ENCODE measurements at places on chromosomes 6 and 20. TPM values are rescaled to one million over a fixed set of nuclear protein-coding genes. Genes with fewer than 3 reads are reported as not detected.

The MTO1 gene
- total RNA-seq: 58.5 TPM

The XKR7 gene
- 0.12 TPM for total RNA-seq

The HMGA1 gene
- total RNA-seq: 186 TPM

The WFDC6 gene
- total RNA-seq: not detected

The MYL9 gene
- total RNA-seq: 8.0 TPM

The DCDC2 gene
- not detected for total RNA-seq

The MAS1 gene
- total RNA-seq: not detected

The DNAH8 gene
- 2.0 TPM for total RNA-seq

The C20orf204 gene
- total RNA-seq: 2.2 TPM

The CRISP3 gene
- not detected for total RNA-seq

The VSTM2L gene
- total RNA-seq: not detected

The HMGCLL1 gene
- total RNA-seq: not detected

The IRF4 gene
- 417 TPM for total RNA-seq

The OLIG3 gene
- total RNA-seq: not detected

The LHFPL5 gene
- total RNA-seq: not detected

The NINL gene
- total RNA-seq: 1.0 TPM

The B3GAT2 gene
- not detected for total RNA-seq

The LCA5 gene
- total RNA-seq: 0.17 TPM

The TTPAL gene
- total RNA-seq: 27.5 TPM

The LAMA4 gene
- total RNA-seq: not detected

The PACRG gene
- total RNA-seq: not detected

The CGAS gene
- total RNA-seq: 22.7 TPM

The FNDC11 gene
- 1.3 TPM for total RNA-seq

The MRPS18B gene
- total RNA-seq: 57.7 TPM

The GTSF1L gene
- total RNA-seq: 1.3 TPM

The TCF15 gene
- total RNA-seq: not detected

The KCNK5 gene
- not detected for total RNA-seq

The GDAP1L1 gene
- not detected for total RNA-seq

The TNF gene
- 135 TPM for total RNA-seq

The DEFB124 gene
- total RNA-seq: not detected

The SUMO4 gene
- 7.9 TPM for total RNA-seq

The HLA-DRB5 gene
- total RNA-seq: 196 TPM

The PROKR2 gene
- not detected for total RNA-seq

The LGSN gene
- total RNA-seq: not detected

The PLCB1 gene
- 0.29 TPM for total RNA-seq

The TMX4 gene
- total RNA-seq: 24.8 TPM

The LINC00237 gene
- total RNA-seq: 0.17 TPM

The OR2H1 gene
- total RNA-seq: not detected

The MATN4 gene
- total RNA-seq: not detected

The GSTA1 gene
- total RNA-seq: not detected

The RTN4IP1 gene
- total RNA-seq: 9.9 TPM

The CEBPB gene
- 22.2 TPM for total RNA-seq

The NMBR gene
- not detected for total RNA-seq

The HSPA1L gene
- total RNA-seq: 1.2 TPM

The TGM3 gene
- total RNA-seq: not detected

The RFX6 gene
- total RNA-seq: not detected

The ZBTB46 gene
- 0.46 TPM for total RNA-seq

The TGM2 gene
- total RNA-seq: 20.8 TPM

The SYNDIG1 gene
- not detected for total RNA-seq

The OTOR gene
- not detected for total RNA-seq

The RNF39 gene
- not detected for total RNA-seq

The GPR63 gene
- total RNA-seq: 0.11 TPM

The MOG gene
- total RNA-seq: not detected

The MTHFD1L gene
- 56.4 TPM for total RNA-seq

The CLVS2 gene
- not detected for total RNA-seq

The DUSP15 gene
- 26.9 TPM for total RNA-seq

The REM1 gene
- not detected for total RNA-seq

The TSBP1 gene
- total RNA-seq: not detected

Measured in activated B cell treated with CpG ODN at 0.5 μM for 24 hours (primary cell).